Chondrocyte (in vitro differentiated cells): ENCODE measurements at places on chromosomes 13 and 19.
A peak's percentile ranks its signal among the peaks of the same experiment; 100 is the strongest.

DNA sequence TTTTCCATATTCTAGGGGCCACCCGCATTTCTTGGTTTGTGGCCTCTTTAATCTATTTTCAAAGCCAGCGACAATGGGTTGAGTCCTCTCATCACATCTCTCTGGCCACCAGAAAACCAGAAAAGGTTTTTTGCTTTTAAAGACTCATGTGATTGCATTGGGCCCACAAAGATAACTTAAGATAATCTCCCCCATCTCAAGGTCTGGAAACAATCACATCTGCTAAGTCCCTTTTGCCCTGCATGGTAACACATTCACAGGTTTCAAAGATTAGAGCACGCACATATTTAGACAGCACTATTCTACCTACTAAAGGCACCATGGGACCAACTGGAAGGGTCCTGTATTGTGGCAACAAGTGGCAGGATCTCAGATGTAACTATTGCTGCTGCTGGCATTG lies 147.0 kb upstream of the MIR17HG start:
- DNase-seq: no peak

- DNase-seq: no peak
Measured at GRCh38 chr19:17938092-17938845, 5.5 kb downstream of the CCDC124 start.

GRCh38 chr19:47437500-47437899 lies 18.2 kb upstream of the MEIS3 start:
- no peak for DNase-seq

GRCh38 chr19:54158812-54159351 lies 639 bp downstream of the LENG1 start:
- no peak for DNase-seq

- DNase-seq: no peak
Measured at GRCh38 chr19:37953171-37953917, 46.3 kb downstream of the SIPA1L3 start.

GRCh38 chr13:46339035-46339666 lies 47.9 kb downstream of the RUBCNL start:
- no peak for DNase-seq

DNA sequence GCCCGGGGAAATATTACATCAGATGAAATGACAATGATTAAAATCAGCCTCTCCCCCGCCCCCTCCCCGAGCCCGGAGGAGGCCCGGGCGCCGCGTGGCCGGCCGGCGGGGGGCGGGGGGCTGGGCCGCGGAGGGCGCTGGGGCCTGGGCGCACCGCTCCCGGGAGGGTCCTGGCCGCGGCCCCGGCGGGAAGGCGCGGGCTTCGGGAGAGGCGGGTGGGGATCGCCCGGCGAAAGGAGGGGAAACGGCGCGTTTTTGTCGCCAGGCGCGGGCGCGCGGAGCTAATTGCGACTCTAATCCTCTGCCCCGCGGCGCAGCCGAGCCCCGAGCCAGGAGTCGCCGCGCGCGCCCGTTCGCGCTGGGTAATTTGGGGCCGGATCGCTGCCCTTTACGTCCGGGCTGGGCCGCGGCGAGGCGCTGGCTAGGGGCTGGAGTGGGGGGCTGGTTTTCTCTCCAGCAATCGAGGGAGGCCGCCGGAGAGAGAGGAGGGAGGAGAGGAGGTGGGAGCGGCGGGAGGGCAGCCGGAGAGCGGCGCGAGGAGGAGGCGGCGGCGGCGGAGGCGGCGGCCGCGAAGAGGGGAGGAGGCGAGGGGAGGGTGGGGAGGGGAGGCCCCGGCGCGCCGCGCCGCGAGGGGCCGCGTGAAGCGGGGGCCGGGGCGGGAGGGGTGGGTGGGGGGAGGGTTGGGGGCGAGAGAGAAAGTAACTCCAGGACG lies at the start of gene KCTD15:
TSS of gene KCTD15 (plus strand) at position 707 of the 712 bp plus-strand sequence. CDS start 3,585 bp downstream, outside the sequence.
- no peak for DNase-seq

DNA sequence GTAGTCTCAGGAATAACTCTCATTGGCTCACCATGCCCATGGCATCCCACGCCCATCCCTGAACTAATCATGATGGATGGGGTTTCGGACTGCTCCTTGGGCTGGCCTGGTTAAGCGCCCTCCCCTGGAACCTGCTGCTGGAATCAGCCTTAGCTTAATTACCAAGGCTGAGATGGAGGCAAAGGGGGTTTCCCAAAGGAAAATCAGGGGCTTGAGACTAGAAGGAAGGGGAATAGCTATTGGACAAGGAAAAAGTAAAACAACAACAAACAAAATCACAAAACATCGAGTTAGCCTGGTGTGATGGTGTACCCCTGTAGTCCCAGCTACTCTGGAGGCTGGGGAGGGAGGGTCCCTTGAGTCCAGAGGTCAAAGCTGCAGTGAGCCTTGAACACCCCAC lies 25.7 kb upstream of the SHKBP1 start:
- no peak for DNase-seq

DNA sequence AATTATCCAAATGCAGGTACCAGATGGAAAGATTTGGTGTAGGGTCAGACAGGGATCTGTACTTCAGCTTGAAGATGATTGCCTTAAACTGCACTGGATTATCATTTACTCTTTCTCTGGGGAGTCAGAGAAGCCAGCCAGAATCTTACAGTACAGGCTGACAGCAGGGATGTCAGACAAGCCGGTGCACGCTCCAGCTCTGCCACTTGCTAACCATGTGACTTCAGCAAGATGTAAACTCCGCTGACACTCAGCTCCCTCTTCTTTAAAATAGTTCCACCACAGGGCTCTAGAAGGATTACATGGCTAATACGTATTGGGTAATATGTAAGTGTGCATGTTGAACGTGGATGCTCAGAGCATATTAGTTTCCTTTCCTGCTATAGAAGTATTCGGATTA lies 251.4 kb upstream of the MAB21L1 start:
- no peak for DNase-seq

DNA sequence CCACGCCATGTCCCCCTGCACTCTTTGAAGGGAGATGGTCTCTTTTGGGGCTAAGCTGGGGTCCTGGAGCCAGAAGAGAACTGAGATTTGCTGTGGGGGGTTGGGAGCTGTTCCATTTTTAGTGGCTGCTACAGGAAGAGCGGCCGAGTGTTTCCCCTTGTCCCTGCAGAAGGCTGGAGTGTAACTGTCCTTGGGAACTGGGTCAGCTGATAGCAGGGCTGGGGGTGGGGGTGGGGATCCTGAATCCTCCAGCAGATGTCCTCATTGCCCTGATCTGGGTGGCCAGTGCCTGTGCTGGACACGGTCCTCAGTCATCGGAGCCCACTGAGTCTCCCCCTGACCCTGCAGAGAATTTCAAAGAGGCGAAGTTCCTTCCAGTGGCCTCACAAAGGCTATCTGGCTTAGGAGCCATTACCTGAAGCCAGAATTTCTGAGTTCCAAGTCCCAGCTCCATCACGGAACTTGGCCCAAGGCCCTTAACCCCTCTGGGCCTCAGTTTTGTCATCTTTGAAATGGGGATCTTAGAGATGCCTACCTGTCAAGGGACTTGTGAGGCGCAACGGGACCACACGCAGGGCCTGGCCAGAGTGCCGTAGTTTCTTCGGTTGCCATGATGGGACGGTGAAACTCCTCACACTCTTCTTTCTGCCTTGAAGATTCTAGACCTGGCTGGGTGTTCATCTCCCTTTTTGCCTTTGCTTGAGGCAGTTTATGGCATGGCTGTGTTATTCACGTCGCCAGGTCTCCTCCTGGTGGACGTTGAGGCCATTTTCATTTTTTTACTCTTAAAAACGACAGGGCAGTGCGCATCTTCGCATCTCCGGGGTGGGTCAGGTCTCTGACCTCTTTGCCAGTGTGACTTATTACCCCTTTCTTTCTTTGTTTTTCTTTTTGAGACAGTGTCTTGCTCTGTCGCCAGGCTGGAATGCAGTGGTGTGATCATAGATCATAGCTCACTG lies 51.9 kb downstream of the DNM2 start:
- DNase-seq: no peak

DNA sequence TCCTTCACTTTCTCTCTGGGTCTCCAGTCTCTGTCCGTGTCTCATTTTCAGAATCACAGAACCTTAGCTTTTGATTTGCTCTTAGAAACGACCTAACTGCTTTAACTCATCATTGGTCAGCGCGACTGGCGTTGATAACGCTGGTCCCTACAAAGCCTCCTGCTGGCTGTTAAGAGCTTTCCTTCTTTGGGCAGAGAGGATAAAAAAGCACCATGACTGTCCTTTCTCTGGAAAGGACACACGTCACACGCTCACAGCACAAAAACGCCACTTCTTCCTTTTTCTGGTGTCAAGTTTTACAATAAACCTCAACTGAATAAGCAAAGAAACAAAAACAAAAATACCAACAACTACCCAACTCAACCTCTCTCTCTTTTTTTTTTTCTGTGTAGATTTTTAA lies 1.7 kb upstream of the KLK12 start:
- no peak for DNase-seq

- no peak for DNase-seq
Measured at GRCh38 chr19:5690955-5691821, 1.1 kb downstream of the RPL36 start.

DNA sequence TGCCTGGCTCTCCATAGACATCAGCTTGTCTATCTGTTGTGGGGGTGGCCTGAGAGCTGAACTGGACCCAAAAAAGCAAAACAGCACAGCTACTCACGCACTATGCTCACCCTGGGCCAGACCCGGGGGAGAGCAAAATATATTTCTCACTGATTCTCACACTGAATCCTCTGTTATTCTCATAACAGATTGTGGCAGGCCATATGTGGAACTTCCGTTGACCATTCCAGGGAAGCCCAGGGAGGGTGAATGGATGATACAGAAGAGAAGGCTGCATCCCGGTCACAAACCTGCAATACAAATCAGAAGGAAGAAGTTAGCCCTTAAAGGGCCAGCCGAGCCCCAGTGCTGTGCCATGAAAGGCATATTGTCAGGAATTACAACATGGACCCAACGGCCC lies 362.5 kb downstream of the ZNF536 start:
- no peak for DNase-seq

- no peak for DNase-seq
Measured at GRCh38 chr13:26325876-26326275, 71.9 kb downstream of the CDK8 start.

GRCh38 chr19:55638864-55639359 lies 1.9 kb upstream of the ZNF580 start:
- DNase-seq: no peak

DNA sequence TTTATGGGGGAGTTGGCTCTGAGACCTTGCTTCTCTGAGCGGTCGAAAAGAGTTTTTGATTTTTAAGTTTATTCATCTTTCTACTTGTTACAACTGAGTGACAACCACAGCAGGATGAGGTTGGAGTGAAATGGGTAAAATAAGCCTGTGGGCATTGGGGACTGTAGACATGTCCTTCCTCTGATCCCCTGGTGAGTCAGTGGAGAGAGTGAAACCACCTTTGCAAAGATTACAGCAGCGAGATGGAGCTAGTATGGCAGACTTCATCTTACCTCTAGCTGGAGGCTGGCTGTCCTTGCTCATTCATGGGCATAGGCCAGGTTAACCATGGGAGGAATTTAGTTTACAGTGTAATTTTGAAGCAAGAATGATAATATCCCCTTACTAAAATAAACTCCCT lies 30.9 kb upstream of the PSG9 start:
- DNase-seq: no peak

- DNase-seq: no peak
Measured at GRCh38 chr19:55229145-55229788, 704 bp upstream of the TMEM86B start.

DNA sequence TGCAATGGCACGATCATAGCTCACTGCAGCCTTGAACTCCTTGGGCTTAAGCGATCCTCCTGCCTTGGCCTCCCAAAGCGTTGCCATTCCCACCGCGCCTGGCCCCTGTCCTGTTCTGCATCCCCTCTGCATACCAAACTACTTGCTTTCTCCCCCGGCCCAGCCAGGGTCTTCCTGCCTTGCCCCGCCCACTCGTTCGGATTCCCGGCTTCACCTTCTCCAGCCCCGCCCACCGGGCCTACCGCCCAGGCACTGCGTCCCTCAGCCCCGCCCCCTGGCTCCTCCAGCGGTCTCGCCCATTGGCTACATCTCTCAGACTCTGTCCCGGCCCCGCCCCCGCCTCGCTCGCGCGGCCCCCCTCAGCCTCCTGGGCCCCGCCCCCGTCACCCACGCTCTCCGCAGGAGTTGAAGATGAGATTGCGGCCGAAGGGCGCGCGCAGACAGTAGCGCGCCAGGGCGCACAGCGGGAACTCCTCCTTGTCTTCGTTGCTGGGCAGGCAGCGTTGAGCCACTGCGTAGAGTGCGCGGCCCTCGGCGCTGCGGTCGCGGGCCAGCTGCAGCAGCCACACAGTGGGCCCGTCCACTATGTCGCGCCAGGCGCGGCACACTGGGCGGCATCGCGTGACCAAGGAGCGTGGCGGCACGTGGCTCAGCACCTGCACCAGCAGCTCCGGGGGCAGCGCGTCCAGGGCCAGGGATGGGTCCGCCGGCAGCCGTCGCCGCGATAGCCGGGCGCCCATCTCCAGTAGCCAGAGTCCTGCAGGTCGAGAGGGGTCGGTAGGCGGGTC lies 19.0 kb downstream of the MRPS12 start:
- DNase-seq: peak; percentile 95

GRCh38 chr19:48999481-49000325 lies 6.0 kb downstream of the RUVBL2 start:
- no peak for DNase-seq
